ENCODE measurements at places on chromosomes 4 and X.

- DNase-seq: no peak
Observed at GRCh38 chr4:17260166-17260907, 251.6 kb downstream of the QDPR start.

DNA sequence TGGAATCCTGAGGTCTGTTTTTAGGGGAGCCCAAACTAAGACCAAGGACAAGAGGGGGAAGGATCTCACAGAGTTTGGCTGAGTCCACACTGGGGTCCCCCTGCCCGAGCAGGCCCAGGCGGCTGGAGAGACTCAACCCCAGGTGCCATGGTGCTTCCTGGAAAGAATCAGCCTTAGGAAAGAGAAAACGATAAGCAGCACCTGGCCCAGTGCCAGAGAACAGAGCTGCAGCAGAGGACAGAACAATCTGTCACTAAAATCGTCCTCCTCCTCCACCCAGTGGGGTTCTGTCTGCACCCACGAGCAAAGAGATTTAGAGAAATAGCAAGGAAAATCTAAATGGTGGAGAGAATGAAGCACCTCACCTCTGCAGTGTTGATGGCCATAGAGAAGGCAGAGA is 470.5 kb downstream of the BCOR start:
- no peak for DNase-seq

DNA sequence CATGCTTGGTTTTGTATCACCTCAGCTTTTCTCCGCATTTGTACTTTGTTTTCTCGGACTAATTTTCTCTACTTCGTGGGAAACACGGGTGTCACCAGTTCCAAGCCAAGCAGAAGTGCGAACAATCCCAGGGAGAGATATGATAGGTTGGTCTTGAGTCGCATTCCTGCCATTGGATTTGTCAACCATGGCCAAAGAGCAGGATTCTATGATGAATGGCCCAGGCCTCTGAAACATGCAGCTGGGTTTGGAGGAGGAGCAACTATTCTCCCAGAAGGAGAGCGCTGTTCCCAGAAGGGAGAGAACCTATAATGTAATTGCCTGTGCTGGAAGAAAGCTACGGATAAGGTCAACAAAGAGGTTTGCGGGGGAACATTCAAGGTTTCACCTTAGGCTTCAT is 10.3 kb upstream of the FGFBP1 start:
- no peak for DNase-seq

DNA sequence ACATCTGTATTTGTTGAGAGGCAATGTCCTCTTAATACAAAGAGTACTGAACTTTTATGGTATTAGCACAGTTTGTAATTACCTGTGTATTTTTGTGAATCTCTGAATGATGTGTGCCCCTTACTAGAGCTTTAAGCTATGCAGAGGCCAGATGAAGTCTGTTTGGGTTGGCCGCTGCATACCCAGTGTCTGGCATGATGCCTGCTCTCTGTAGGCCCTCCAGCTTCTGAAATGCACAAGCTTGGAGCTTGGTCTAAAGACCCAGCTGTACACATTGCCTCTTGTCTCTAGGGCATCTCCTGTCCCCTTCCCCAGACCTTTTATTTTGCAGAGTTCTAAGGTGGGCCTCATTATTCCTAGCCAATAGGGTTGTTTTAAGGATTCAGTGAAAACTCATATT is 68.6 kb downstream of the CDS1 start:
- DNase-seq: no peak

DNA sequence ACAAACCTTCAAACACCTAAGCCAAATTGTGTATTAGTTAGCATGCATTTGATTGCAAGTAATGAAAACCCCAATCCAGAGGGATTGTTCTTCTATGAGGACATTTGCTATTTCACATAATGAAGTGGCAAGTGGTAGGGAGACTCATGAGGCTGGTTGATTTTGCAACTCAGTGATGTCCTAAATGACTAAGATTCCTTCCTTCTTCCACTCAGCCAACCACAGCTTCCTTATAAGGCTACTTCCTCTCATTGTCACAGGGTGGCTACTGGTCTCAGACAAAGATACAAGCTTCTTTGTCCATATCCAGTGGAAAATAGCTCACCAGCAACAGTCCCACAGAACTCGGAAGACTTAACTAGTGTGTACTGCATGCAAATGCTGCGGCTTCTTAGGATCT is 5.3 kb upstream of the OTC start:
- DNase-seq: no peak

GRCh38 chrX:86047174-86047935 is at the start of gene CHM:
Gene CHM (minus strand): TSS chrX:86047558. CDS start chrX:86047532, 26 bp downstream.
- no peak for DNase-seq

DNA sequence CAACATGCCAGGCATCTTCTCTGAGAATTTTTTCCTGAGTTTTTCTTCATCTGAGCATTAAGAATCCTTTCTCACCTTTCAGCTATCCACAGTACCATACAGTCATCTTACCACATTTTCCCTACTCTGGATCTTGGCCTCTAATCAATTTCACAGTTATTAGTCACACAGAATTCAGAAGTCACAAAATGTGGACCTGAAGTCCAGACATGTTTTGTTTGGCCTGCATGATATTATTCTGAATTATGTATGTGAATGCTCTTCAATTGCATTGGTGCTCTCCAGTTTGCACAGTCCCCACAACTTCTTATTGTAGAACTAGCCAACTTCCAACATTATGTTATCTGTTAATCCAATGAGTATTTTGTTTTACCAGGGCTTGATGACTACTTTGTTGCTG is 102.3 kb upstream of the GRIA3 start:
- no peak for DNase-seq

- no peak for DNase-seq
Observed at GRCh38 chr4:96652158-96652557, 812.3 kb downstream of the PDHA2 start.

- DNase-seq: no peak
Observed at GRCh38 chr4:796206-796605, 29.7 kb downstream of the CPLX1 start.

DNA sequence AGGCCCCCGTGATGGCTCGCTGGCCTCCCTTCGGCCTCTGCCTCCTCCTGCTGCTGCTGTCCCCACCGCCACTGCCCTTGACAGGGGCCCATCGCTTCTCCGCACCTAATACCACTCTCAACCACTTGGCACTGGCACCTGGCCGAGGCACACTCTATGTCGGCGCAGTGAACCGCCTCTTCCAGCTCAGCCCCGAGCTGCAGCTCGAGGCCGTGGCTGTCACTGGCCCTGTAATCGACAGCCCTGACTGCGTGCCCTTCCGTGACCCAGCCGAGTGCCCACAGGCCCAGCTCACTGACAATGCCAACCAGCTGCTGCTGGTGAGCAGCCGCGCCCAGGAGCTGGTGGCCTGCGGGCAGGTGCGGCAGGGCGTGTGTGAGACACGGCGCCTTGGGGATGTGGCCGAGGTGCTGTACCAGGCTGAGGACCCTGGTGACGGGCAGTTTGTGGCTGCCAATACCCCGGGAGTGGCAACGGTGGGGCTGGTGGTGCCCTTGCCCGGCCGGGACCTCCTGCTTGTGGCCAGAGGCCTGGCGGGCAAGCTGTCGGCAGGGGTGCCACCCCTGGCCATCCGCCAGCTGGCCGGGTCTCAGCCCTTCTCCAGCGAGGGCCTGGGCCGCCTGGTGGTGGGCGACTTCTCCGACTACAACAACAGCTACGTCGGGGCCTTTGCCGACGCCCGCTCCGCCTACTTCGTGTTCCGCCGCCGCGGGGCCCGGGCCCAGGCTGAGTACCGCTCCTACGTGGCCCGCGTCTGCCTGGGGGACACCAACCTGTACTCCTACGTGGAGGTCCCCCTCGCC is 3.0 kb downstream of the PLXNB3 start:
- DNase-seq: no peak

DNA sequence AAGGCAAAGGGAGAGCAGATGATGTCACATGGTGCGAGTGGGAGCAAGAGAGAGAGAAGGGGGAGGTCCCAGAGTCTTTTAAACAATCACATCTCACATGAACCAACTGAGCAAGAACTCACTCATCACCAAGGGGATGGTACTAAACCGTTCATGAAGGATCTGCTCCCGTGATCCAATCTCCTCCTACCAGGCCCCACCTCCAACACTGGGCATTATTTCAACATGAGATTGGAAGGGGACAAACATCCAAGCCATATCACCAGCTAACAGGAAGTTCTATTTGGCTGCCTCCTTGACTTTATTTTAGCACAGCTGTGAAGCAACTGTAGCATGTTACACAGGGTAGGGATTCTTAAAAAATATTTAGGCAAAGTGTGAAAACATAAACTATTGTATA is 102.5 kb downstream of the DDIT4L start:
- no peak for DNase-seq

GRCh38 chrX:85619962-85620361 is 240.5 kb upstream of the POF1B start:
- DNase-seq: no peak

- DNase-seq: no peak
Observed at GRCh38 chrX:82556588-82556987, 951.5 kb upstream of the POU3F4 start.

DNA sequence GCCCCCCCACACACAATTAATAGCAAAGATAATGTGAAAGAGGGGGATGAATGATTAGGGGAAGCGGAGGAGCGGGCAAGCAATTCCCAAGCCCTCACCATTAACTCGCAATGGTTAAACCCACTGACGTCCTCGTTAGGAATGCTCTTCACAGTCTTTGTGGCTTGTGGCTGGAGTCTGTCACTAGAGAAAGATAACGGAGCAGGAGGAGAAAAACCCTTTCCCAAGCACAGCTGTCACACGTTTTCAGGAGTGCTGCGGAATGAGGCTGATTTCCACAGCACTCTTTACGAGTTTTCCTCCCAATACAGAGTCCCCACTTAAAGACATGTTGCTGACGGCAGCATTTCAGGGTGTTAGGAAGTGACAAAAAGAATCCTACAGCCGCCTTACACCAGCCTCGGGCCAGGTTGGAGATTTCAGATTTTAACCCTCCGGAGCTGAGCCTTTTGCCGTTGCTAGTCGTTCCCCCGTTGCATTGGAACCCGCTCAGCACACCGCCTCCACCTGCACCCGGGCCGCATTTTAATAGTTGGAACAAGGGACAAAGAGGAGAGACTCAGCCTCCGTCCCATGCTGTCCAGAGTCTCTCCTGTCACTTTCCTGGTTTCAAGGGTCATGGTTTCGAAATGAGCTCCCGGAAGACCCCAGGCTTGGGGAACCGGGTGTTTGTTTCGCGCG is 92.2 kb downstream of the GEMIN8 start:
- DNase-seq: no peak

GRCh38 chr4:36363024-36363423 is 81.6 kb downstream of the DTHD1 start:
- DNase-seq: no peak

- no peak for DNase-seq
Observed at GRCh38 chrX:97401154-97401553, 517.4 kb downstream of the RPA4 start.

- DNase-seq: no peak
Observed at GRCh38 chrX:22526339-22526738, 253.6 kb downstream of the CBLL2 start.

- DNase-seq: no peak
Observed at GRCh38 chr4:151174784-151175183, 75.4 kb downstream of the RPS3A start.

DNA sequence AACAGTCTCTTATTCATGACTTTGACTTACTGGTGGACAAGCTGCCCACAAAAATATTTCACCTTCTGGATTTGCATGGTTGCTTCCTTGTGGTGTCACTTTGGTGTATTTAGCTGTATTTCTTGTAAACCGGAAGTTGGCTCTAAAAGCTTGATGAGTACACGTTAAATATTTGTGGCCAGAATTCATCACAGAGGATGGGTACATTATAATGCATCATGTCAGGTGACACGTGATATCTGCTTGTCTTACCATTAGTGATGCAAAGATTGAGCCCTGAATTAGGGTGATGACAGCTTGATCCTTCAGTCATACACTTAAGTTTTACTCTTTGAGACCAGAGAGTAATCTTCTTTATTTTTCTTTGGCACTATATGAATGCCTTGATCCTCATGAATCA is 188.3 kb upstream of the RPS6KA3 start:
- no peak for DNase-seq

DNA sequence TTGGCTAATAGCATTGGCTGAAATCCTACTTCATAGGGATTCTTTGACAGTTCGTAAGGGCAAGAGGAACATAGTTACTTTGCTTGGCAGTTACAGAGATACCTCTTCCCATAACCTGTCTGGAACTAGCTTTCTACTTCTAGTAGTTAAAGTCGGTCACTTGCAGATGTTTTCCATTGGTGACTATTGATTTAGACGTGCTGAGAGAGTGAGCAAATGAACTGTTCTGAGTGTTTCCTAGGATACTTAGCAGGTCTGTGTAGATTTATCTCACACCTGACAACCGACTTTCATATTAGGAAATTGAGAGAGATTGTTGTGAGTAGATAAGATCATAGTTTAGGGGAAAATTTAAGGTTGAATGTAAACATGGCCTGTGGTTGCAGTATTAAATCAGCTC is 116.8 kb downstream of the TSPAN7 start:
- no peak for DNase-seq

GRCh38 chr4:101419336-101420135 is 72.2 kb upstream of the PPP3CA start:
- no peak for DNase-seq

GRCh38 chr4:185096032-185096653 is 46.9 kb upstream of the SLC25A4 start:
- no peak for DNase-seq

DNA sequence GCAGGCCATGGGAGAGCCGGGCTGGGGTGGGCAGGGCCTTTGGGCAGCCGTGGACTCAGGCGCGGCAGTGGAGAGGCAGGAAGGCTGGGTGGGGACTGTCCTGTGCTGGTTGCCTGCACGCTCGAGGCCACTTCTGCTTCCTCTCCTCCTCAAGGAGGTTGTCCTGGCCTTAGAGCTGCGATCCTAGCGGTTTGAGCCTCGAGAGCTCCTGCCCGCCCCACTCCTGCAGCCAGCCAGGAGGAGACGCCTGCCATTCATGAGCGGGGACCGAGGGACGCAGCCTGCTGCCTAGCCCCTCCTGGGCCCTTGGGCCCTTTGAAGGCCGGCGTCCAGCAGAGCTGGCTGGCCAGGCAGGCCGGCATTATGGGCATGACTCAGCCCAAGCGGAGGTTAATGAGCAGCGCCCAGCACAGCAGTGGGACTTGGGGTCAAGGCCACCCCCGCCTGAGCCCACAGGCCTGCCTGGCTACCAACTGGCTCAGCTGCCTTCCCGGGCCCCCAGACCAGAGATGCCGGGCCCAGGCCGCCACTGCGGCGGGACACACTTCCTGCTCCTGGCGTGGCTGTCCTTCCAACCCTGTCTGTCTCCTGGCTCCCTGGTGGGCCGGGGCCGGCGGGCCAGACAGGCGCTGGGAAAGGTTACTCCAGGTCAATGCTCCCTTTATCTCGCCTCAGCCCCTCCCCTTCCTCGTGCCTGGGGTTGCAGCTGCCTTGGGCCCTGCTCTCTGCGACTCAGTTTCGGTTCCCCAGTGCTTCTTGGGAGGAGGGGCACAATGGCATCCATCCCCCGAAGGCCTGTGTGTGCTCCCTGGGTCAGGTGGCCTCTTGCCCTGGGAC is 1.8 kb downstream of the ABCD1 start:
- no peak for DNase-seq

DNA sequence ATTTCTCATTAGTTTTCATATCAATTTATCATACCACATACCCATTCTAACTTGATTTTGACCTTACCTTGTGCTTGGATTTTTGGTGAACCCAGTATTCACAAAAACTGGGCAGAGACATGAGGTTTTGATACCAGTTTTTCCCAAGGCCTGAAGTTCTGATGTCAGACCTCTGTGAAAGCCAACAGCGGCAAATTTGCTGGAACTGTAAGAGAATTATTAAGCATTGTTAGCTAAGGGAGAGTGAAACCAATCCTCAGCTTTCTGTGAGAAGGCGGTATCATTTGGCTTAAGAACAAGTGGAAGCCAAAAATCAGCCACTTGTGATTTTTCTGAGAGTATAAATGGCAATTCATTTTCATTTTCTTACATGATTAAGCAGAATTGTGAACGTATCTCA is 8.9 kb downstream of the HSD17B13 start:
- DNase-seq: no peak

GRCh38 chrX:82627568-82627967 is 880.5 kb upstream of the POU3F4 start:
- DNase-seq: no peak

Data from breast epithelium (tissue), 4 donors.